Activated CD4-positive, alpha-beta T cell treated with anti-CD3 and anti-CD28 coated beads, Interleukin-2, amount 50 U/mL, for 16 hours (primary cell): ENCODE measurements at places on chromosomes 4 and X.

DNA sequence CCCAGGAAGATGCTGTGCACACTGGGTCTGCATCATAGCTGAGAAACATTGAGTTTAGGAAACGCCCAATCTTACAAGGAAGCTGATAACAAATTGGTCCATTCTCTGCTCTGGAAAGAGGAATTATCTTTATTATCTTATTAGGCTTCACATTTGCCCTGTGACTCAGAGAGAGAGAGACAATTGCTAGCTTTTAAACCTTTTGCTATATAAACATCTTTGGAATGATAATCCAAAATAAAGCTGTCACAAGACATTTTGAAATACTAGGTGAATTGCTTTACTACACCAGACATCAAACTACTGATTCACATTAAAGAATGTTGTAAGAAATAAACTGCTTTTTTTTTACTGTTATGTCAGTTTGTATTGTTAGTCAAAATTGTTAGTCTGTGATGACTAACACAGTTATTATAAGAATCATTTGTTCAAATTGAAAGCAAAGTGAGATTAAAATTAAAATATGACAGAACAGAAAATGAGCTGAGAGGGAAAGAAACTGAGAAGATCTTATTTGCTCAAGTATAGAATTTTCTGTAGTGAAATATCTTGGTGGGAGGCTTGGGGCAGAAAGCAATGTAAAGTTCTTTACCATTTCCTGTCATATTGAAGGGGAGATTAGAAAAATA, 765.4 kb upstream of the PCDH10 start:
- no peak for DNase-seq

GRCh38 chrX:38516196-38516774, 45.1 kb upstream of the TSPAN7 start:
- no peak for DNase-seq

- no peak for DNase-seq
Observed at GRCh38 chrX:66163849-66164411, at the start of gene HEPH. TSS of gene HEPH (plus strand) at chrX:66164247. CDS start at chrX:66170571, 6,324 bp downstream.

- DNase-seq: no peak
Observed at GRCh38 chr4:160141206-160141605, 1038.3 kb downstream of the RAPGEF2 start.

- no peak for DNase-seq
Observed at GRCh38 chr4:127141856-127142255, 490.9 kb upstream of the INTU start.

GRCh38 chr4:29805916-29806480, 914.2 kb upstream of the PCDH7 start:
- DNase-seq: no peak

DNA sequence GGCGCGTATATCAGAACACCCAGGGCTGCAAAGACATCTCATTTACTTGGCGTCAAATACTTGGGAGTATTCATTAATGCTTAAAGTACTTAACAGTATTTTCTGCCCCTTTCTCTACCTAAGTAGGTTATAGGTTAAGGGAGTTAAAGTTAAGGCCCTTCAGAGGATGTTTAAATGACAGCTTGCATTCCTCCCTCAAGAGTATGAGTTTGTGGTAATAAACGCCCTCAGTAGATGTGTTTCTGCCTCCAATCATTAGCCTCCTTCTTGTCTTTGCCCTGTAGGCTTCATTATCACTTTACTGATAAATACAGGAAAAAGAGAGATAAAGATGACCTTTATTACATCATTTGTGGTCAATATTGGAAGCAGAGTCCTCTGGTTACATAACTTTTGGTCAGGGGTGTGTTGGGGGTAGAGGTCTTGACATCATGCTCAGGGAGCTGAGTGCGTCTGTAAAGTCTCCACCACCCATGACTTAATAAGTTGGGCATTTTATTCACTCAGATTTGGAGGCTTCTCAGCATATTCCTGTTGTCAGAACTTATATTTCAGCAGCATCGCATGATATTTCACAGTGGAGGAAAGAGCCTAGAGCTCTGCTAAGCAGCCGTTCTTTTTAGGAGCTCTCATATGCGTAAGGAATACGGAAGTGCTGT, 145.9 kb downstream of the CPE start:
- DNase-seq: no peak

- DNase-seq: peak; percentile 35
Observed at GRCh38 chrX:153922932-153923857, 2.9 kb downstream of the ARHGAP4 start.

- peak; percentile 81 for DNase-seq
Observed at GRCh38 chr4:148056879-148057278, 325.0 kb downstream of the ARHGAP10 start.

DNA sequence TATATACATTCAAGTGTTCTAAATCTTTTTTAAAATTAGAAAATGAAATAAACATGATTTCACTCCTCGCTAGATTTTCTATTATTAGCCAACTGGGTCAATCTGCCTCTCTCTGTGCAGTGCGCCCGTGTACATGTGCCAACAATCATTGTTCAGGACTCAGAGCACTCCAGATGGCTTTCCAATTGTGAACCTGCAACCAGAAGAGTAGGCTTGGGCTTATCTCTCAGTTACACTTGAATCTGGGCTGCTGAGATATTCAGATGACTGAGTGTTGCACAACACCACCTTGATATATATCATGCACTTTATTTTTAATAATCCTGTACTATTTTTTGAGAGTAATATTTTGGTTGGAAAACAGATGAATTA, 184.0 kb upstream of the FSTL5 start:
- no peak for DNase-seq

DNA sequence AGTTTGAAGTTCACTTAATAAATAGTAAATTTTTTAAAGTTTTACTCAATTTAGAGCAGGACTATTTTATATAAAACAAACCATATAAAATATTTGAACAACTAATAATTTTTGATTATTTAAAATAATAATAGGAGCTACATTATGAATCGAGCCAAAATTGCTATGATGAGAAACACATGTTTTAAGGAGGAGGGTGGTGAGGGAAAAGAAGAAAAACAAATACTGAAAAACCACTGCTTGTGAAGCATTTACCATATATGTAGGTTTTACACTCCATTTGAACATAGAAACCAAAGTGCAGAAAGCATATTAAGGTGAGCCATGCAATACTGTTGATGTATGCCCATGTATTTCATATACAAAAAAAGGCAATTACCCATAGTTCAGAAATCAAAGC, 448.9 kb downstream of the FSTL5 start:
- no peak for DNase-seq

DNA sequence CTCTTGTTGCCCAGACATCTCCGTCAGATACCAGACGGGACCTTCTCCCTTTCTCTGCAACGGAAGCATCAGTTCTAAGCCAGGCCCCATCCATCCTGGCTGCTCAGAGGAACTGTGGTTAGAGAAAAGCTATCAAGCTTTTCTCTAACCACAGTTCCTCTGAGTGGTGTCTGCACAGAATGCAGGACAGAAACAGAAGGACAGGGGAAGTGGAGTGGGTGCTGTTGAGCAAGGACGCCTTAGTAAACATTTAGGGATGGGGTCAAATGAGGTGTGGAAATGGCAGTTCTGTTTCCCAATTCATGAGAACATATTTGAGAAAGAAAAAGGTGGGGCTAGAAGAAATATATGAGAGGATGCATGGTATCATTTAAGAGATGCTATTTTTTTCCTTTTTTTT, 283.8 kb downstream of the CRLF2 start:
- no peak for DNase-seq

DNA sequence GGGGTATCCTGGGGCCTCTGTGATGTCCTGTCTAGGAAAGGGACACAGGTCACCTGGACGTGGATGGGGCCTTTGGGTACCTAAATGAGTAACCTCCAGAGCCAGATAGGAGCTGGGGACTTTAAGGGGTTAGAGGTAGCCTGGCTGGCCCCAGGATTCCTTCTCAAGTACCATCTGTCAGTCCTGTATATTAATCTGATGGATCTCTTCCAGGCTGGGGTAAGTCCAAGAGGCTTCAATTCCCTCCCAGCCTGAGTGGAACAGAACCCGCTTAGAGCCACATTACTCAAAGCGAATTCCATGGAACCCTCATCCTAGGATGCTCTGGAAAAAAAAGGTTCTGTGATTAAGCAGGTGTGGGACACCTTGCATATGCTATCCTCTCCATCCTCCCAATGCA, 24.8 kb upstream of the MAP3K15 start:
- DNase-seq: no peak

GRCh38 chrX:16267431-16267830, 100.2 kb downstream of the MAGEB17 start:
- no peak for DNase-seq

DNA sequence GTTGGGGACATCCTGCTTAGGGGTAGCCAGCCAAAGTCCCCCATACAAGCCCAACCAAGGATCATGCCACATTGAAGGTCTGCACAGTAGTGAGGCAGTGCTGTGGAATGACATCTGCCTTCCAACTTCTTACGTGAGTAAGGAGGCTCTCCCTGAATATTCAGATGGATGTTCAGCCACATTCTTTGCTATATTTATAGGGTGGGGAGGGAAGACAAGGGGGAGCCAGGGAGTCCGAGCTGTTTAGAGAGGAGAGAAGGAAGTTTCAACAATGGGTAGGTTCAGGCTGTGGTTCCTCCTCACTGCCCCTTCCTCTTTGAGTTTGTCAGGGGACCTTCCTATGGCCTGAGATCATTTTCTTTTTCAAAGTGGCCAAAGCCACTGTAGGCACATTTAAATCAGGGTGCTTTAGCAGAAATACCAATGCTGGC, 29.8 kb downstream of the MSN start:
- DNase-seq: no peak

DNA sequence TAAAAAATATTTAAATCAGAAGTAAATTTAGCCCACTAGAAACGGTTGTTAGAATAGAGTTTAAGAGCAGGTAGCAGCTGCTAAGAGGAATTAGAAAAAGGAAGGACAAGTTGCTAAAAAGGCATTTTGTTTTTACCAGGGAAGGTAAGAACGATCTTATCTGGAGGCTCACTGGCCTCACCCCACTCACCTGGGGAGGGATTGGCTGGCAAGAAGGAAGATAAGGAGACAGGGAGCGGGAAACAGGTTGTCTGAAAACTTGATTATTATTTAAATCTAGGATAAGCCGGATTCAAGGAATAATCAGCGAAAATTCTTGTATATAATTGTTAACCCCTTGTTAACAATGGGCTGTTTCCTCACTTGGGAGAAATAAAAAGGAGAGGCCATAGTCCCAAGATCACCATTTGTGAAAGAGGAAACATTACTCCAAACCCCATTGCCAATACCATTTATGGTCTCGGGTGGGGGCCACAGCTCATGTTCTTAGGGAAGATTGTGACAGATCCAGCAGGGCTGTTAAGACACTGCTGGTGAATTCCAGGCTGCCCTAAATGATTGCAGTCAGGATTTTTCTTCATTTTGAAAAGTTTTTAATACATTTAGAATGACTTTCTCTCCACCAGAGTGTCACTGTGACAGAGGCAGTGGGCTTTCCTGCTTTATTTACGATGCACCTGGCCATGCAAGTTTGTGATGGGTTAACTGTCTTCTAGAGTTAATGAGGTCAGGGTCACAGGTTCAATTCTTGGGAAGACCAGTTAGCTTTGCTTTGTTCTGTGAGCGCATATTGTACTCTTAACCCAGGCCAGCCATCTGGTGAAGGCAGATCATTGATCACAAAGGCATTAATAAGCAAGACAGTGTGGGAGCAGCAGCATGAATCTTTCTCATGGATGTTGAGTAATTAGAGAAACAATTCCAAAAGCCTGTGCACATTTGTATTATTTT, 106.6 kb downstream of the CEP135 start:
- no peak for DNase-seq

DNA sequence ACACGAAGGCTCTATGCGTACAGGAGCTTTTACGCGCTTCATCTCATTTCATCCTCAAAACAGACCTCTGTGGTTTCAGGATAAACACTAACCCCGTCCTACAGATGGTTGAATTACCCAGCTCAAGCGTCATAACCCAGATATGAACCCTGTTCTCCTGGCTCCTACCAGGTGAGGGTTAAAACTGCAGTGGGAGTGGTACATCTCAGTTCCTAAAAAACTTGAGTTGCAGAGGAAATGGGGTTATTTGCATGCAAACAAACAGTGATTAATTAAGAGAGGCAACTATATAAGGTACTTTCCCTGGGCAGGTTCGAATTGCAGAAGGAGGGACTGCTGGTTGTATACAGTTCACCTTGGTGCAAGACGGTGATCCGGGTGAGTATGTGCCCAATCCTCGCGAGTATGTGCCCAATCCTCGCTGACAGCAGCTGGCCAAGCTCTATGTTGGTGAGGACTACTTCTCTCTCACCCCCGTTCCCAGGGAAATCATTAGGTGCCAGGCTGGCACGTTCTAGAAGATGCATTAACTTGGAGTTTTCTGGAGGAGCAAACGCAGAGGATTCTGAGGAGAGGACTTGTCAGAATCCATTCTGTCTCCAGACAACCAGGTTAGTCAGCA, 72.6 kb downstream of the FHDC1 start:
- DNase-seq: no peak

DNA sequence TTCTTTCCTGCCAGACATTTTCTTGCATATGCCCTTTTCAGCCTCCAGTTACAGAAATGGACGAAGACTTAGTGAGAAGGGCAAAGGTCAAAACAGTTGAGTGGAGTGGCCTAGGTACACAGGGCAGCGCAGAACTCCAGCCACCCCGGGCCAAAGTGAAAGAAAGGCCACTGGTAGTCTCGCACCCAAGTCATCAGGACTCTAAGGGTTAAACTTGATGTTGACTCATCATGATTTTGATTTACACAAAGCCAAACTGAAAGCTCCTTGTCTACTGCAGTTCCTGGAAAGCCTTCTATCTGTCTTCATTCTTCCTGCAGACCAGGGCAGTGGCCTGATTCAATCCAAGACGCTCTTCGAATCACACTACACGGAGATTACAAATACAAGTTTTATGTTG, 2.6 kb upstream of the IL13RA1 start:
- DNase-seq: no peak

DNA sequence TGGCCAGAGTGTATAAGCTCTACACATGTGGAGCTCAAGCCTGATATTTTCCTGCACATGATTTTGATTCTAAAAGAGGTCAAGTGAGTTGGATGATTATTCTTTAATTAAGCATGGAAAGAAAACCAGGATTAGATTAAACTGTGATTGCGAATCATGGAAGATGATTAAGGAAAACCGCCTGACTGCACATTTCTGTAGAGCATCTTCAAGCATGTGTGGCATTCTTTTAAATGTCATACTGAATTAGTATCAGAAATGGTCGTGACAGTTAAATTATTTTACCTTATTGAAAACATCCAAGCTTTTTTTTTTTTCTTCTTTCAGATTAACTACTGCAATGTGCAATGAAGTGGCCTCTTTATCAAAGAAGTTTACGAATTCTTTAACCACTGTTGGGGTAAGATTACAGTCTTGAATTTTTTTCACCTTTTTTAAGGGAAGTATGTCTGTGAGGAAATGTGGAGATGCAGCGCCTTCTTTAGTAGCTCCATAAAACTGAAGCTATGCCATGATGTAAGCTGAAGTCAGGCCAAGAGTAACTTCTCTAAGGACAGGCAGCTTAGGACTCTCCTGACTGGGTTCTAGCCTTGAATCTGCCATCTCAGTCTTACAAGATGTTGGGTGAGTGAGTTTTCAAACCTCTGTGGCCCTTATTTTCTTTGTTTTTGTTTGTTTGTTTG, 67.9 kb downstream of the FAM114A1 start:
- DNase-seq: no peak

- DNase-seq: no peak
Observed at GRCh38 chr4:159281771-159282170, 178.9 kb downstream of the RAPGEF2 start.
